Mucosa of descending colon (tissue), 3 donors: ENCODE measurements at places on chromosomes 5 and 9. TPM values are rescaled to one million over a fixed set of nuclear protein-coding genes. Genes with fewer than 3 reads are reported as not detected.
A peak's percentile ranks its signal among the peaks of the same experiment; 100 is the strongest.

The GMCL2 gene
- total RNA-seq = not detected

DNA sequence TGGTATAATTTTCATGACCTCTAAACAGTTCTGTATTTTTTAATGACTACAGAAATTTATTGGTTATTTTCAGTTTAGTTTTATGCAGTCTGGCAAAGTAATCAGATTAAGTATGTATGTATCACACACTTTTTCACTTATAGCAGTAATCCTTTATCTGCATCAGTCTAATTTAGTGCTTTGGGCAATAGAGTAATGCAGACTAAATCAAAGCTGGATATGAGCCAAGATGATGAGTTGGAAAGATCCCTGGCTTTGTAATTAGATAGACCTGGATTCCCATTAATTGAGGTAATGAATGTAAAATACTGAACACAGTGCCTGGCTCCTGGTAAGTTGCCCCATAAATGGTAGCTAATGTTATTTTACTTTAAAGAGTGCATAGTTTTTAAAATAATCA is 215.4 kb upstream of the TLX3 start:
- DNase-seq = no peak

DNA sequence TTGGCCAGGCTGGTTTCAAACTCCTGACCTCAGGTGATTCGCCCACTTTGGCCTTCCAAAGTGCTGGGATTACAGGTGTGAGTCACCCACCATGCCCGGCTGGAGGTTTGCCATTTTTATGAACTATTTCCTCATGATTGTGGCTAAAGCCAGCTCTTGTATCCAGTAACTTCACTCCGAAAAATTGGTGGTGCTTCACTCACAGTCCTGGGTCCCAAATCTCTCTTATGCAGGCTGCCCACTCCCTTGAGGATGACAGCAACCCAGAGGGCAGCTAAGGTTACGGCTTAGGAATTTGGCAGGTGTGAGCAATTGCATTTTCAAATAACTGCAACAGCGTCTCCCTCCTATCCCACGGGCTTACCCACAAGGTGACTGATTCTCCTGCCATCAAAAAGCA is 23.4 kb upstream of the FUBP3 start:
- DNase-seq = no peak

- peak; percentile 62 for DNase-seq
Measured at GRCh38 chr5:73451224-73452130, 2.9 kb upstream of the FOXD1 start.

DNA sequence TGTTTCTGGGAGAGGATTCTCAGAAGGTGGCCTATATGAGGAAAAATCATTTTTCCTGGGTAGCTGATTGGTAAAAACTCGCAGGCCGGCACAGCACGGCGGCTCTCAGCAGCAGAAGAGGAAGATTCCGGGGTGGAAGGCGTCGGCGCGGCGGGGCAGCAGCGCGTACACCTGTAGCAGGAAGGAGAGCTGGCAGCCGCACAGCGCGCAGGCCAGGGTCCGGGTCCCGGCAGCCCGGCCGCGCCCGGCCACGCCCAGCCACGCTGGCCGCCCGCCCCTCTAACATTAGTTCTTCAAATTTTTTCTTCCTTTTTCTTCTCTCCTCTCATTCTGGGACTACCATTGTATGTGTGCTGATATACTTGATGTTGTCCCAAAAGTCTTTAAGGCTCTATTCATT is 24.8 kb upstream of the ZNF618 start:
- no peak for DNase-seq

DNA sequence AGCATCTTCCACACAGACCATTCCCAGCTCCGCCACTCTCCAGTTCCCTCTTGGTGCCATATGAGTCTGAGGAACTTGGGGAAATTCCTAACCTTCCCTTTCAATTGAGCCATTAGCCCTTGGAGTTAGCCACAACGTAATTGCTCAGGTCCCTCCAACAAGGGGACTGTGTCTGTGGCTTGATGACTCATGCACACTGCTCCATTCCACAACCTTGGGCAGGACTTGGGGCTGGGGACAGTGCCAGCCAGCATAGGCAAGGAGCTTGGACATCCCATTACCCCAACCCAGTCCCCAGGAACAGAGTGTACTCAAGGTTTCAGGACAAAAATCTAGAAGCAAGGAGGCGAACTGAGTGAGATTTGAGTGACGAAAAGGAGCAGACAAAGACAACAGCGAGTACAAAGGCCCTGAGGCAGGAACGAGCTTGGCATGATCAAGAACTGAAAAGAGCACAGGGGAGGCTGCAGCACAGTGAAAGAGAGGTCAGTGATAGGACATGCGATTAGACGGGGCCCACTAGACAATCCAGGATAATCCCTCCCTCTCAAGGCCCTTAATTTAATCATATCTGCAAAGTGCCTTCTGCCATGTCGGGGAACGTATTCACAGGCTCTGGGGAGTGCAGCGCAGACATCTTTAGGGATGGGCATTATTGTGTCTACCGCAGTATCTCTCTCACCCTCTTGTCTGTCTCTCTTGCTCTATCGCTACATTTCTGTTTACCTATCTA is 16.0 kb upstream of the JADE2 start:
- DNase-seq = no peak

DNA sequence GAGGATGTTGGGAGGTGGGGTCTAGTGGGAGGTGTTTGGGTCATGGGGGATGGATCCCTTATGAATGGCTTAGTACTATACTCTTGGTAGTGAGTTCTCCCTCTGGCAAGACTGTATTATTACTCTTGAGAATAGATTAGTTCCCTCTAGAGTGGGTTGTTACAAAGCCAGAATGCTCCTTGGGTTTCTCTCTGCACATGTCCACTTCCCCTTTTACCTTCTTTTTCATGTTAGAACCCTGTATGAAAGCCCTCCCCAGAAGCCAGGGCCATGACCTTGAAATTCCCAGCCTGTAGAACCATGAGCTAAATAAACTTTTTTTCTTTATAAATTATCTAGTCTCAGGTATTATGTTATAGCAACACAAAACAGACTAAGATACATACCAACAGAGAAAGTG is 31.1 kb downstream of the SLC24A2 start:
- DNase-seq = no peak

GRCh38 chr5:142221091-142221860 is 103.5 kb downstream of the SPRY4 start:
- peak; percentile 16 for DNase-seq

DNA sequence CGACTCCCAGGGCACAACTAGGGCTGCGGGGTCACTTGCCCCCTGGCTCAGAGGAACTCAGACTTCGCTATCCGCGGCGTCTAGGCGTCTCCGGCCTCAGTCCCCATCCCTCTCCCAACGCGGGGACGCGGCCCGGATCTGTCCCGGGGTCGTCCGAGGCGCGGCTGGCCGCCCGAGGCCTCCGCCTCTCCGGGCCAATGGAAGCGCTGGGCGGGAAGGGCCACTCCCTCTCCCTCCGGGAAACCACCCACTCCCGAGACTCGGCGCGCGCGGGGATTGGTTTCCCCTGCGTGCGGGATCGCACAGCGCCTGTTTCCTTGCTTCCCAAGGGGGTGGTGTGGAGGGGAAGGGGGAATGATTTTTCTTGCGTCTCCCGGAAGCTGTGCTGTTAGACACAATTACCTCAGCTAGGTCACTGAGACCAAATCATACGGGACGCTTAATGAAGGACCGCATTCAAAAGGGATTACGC is 38.3 kb downstream of the NR2F1 start:
- DNase-seq = peak; percentile 78

GRCh38 chr5:107519900-107520354 is 150.8 kb downstream of the EFNA5 start:
- no peak for DNase-seq
